Stimulated activated CD4-positive, alpha-beta T cell treated with anti-CD3 and anti-CD28 coated beads, Interleukin-1b, Interleukin-23, amount 100 ng/mL, for 1 hour (primary cell): ENCODE measurements at places on chromosomes 6 and 20.

- no peak for DNase-seq
Measured at GRCh38 chr20:18527836-18528235, 20.1 kb downstream of the SEC23B start.

DNA sequence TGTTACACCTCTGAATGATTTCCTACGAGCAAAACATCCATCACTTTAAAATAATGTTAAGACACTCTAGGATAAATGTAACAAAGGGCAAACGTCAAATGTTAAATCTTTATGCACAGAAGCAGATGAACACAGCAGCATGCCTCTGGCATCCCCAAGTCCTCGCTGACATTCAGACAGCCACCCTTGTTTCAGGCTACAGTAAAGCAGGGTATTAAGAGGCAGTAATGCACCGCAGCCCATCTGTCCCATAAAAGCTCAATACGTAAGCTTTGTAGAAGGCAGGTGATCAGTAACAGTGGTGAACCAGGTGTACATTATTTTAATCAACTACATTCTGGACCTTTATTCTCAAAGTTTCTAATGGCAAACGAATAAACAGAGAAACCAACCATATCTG lies 64.8 kb downstream of the PPP1R3G start:
- no peak for DNase-seq

- no peak for DNase-seq
Measured at GRCh38 chr6:12483712-12484111, 193.6 kb downstream of the EDN1 start.

- no peak for DNase-seq
Measured at GRCh38 chr6:8108031-8108660, 5.8 kb upstream of the EEF1E1 start.

DNA sequence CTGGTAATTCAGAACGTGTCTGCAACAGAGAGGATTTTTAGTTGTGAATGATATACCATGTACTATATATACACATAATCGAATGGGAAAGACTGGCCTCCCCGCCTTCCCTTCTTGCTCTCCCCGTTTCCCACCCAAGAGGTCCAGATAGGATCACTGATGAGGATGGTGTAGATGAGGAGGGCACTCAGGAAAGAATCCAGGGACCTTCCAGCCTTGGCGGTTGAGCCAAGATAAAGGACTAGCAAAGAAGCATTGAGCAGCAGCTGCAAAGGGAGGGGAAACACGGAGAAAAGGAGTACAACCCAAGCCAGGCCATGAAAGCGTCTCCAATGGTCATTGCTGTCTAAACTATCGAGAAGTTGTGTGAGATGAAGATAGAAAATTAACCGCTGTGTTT lies 84.0 kb upstream of the EXOC2 start:
- no peak for DNase-seq

- no peak for DNase-seq
Measured at GRCh38 chr6:164229716-164230115, 815.2 kb downstream of the QKI start.

DNA sequence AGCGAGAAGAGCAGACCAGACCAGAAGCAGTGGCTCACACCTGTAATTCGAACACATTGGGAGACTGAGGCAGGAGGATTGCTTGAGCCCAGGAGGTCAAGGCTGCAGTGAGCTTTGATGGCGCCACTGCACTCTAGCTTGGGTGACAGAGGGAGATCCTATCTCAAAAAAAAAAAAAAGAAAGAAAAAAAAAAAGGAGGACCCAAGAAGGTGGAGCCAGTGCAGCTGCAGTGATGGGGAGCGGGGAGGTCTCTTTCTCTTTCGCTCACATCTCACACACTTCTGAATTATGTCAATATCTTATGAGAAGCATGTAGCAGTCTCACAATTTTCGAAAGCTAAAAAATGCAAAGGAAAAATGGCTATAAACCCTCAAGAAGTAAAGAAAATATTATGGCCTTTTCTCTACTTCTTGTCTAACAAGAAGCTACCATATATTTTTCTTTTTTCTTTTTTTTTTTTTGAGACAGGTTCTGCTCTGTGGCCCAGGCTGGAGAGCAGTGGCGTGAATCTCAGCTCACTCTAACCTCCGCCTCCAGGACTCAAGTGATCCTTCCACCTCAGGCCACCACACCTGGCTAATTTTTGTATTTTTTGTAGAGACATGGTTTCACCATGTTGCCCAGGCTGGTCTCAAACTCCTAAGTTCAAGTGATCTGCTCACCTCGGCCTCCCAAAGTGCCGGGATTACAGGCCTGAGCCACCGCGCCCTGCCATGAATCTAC lies 3.8 kb upstream of the SPO11 start:
- DNase-seq, result no peak

GRCh38 chr6:11055127-11055627 lies 11.1 kb upstream of the ELOVL2 start:
- no peak for DNase-seq

DNA sequence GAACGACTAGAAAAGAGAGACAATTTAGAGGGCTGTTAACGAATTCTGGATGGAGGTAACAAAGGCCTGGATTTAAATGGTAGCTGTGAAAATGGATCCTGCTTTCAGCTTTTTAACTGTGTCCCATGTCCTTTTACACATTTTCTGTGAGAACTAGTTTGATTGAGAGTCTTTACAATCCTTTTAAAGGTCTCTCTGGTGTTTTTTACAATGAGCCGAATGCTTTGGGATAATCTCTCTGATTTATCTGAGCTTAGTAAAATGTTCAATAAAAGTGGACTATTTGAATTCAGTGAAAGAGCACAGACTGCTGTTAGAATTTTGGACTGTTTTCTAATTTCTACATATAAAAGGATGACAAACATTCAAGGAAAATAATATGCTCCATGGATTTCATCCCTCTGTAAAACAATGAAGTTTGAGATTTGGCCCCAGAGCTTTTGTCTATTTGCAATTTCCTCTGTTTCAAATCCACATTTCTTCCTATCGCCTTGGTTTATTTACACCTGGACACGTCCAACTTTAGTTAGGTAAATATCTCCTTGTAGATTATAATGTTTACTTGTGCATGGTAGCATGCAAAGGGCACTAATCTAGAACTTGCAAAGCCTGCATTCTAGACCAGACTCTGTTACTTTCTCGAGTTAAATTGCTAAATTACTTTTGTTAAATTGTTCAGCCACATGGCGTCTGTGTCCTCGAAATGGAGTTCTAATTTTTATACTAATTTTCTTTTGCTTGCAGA lies 871.0 kb upstream of the CITED2 start:
- DNase-seq, result no peak

DNA sequence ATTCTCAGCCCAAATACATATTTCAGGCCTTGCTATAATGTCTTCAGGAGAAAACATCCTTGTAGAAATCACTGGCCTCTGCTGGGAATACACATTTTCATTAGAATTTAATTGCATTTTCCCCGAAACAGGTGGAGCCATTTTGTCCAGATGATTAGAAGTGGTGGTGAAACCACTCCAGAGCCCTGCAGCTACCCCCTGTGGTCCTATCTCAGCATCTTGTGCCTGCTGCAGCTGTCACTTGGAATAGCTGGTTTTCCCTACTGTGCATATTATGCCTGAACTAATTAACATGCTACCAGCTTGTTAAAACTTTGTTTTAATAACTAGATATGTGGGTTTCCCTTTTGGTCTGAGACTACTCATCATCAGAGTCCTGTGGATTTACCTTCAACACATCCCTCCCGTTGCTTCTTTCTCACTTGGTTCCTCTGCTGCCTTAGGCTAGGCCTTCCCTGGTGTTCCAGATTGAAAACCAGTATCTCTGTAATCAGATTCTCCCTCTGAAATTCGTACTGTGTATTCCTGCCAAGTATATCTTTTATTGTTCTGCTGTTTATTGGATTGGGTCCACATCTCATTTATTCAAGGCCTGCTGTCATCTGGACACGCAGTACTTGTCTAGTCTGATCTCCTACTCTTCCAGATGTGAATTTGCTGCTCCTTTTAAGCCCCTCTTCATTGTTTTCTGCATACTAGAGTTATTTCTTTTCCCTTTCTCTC lies 15.2 kb downstream of the DNAH8 start:
- no peak for DNase-seq

DNA sequence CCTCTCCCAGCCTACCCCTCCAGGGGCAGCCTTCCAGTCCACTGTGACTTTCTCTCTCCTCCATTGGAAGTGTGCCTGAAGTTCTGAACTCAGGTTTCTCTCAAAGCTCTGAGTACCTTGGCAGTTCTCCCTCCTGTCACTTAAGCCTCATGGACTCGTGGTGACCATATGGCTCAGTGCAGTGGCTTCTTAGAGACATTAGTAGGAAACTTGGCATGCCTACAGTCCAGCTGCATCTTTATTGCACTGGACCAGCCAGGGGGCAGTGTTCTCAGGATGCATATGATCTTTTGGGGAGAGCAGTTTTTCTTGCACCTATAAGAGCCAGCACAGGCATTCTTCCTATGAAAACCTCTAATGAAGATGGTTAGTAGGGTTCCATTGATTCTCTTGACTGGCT lies 47.5 kb upstream of the KCNK16 start:
- DNase-seq, result no peak

DNA sequence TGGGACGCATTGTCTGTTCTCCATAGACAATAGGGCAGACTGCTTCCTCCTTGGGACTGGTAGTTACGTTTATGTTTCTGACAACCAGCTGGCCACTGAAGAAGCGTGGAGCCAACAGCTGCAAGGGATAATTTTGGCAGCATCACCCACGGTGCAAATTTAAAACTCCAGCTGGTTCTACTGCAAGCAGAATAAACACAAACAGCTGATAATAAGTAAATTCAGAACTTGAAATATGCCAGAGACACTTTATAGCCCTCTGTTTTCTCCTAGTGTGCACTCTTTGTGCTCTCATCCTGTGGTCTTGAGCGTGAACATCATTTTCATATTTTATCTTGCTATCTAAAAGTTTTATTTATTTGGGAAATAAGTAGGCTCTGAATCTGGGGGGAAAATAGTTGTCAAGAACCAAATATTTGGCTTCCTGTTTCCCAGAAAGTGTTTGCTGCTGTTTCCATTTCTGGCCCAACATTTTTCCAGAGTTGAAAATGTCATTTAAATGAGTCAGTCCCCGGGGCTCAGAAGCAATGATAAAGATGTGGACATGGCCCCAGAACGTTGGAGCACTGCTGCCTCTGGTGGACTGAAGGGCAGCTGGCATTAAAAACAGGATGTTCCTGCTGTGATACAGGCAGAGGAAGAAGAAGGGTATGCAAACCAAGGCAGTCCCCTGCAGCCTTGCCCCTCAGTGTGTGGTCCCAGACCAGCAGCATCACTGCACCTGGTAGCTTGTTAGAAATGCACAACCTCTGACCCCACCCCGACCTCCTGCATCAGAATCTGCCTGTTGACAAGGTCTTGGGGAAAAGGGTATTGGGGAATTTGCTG lies 12.5 kb upstream of the THBD start:
- no peak for DNase-seq

DNA sequence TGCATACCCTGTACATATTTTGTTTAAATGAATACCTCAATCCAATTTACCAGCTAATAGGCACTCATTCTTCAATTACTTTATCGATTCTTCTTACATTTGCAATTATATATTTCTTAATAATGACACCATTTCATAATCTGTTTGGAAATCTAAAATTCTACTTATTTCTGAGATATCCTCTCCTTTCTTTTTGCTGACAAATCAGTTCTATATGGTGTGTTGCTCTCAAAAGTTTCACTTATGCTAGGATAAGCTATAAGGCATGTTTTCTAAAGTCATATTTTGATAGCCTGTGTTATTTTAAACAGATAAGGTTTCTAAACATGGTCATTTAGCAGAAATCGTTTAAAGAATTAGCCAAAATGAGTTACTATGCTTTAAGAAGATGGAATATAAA lies 140.6 kb upstream of the GJE1 start:
- no peak for DNase-seq

DNA sequence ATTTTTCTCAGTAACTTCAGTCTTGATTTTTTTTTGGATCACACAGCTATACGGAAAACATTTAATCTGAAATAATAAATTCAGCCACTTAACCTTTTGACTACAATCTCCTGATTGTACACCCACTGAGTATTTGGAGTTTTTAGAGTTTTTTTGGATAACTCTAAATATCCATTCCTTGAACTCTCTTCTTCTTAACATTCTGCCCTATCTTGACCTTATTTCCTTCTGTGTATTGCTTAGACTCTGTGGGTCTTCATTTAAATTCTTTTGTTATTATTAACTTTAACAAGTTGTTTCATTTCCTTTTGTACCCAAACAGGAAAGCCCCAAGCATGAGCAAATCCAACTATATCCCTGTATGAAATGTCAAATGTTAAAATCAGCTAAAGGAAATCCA lies 170.2 kb upstream of the PTCHD4 start:
- no peak for DNase-seq

DNA sequence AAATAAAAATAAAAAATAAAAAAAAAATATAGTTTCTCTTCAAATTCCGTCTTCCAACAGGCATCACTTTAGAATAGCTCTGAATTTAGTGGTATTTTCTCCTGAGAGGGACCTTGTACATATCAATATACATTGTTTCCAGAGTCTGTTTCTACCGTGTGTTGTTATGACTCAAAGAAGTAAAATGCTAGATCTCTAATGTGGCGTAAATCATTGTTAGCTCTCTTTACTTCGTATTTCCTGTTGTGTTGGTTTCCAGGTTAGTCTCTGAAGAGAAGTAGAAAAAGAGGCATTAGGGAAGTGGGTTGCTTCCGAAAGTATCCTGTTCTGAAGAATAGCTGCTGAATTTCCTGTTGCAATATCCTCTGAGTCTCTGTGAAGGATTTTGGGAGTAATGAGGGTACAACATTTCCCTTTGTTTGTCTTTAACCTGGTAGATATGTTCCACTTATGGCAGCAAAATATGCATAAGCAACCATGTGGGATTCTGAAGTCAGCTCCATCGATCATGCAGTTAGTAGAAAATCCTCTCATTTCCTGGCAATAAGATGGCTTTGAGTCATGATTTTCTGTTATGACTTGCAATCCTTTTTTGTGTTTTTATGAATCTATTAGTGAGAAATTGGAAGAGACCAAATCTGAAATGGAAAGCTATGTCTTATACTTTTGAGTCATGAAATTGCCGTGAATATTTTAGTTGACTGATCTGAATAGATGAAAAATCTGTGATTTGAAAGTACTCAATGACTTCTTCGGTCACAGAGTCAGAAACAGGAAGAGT lies 42.0 kb upstream of the MCHR2 start:
- no peak for DNase-seq

DNA sequence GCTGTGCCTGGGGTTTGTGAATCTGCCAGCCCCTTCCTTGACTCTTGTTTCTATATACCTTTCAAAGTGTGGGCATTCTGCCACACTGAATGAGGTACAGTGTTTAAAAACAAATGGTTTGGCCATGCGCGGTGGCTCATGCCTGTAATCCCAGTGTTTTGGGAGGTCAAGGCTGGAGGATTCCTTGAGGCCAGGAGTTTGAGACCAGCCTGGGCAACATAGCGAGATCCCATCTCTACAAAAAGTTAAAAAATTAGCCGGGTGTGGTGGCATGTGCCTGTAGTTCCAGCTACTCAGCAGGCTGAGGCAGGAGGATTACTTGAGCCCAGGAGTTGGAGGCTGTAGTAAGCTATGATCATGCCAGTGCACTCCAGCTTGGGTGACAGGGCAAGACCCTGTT lies 5.8 kb downstream of the FAM83D start:
- DNase-seq, result no peak

GRCh38 chr20:35871259-35871771 lies 83.0 kb downstream of the SCAND1 start:
- no peak for DNase-seq
